Activated T-helper 17 cell treated with anti-CD3 and anti-CD28 coated beads, Interleukin-2, amount 50 U/mL, for 72 hours (primary cell): ENCODE measurements at places on chromosomes 4 and X. TPM values are rescaled to one million over a fixed set of nuclear protein-coding genes. Genes with fewer than 3 reads are reported as not detected.

KCND1 gene
- 7.2 TPM for total RNA-seq

DNA sequence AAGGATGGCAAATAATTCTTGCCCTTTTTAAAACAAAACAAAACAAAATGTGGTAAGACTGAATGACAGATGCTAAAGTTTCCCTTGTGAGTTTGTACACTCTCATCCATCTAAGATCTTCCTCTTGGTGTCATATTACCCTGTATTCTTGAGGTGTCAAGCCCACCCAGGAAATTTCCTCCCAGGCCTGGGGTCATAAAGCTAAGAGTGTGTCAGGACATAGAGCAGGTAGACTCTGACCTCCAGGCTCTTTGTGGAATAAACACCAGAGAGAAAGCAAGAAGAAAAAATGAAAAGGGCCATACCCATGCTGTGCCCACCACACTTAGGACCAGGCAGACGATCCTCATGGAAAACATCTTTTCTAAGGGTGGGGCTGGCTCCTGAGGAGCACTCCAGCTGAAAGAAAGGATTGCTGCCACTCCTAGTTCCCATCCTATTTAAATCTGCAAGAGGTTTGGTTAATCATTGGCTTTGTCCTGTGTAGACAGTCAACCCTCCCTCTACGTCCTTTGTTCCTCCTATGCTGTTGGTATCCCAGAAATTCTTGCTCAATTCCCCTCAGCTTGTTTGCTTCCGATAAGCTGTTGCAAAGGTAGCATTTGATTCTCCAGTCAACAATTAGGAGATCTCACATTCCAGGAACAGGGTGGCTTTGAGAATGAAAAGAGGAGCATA is at the start of gene FGA:
Gene FGA (minus strand): TSS at position 414 of the 678 bp plus-strand sequence. CDS start 55 bp downstream, at position 359.
- ATAC-seq, result no peak

- peak; percentile 18 for ATAC-seq
Measured at GRCh38 chr4:151887816-151888180, 127.0 kb upstream of the GATB start.

- no peak for ATAC-seq
Measured at GRCh38 chrX:136907621-136908020, 27.1 kb upstream of the RBMX start.

GRCh38 chr4:149409146-149409545 is 406.5 kb downstream of the IQCM start:
- no peak for ATAC-seq
